ENCODE measurements at places on chromosomes 16 and 17.
A peak's percentile ranks its signal among the peaks of the same experiment; 100 is the strongest.

DNA sequence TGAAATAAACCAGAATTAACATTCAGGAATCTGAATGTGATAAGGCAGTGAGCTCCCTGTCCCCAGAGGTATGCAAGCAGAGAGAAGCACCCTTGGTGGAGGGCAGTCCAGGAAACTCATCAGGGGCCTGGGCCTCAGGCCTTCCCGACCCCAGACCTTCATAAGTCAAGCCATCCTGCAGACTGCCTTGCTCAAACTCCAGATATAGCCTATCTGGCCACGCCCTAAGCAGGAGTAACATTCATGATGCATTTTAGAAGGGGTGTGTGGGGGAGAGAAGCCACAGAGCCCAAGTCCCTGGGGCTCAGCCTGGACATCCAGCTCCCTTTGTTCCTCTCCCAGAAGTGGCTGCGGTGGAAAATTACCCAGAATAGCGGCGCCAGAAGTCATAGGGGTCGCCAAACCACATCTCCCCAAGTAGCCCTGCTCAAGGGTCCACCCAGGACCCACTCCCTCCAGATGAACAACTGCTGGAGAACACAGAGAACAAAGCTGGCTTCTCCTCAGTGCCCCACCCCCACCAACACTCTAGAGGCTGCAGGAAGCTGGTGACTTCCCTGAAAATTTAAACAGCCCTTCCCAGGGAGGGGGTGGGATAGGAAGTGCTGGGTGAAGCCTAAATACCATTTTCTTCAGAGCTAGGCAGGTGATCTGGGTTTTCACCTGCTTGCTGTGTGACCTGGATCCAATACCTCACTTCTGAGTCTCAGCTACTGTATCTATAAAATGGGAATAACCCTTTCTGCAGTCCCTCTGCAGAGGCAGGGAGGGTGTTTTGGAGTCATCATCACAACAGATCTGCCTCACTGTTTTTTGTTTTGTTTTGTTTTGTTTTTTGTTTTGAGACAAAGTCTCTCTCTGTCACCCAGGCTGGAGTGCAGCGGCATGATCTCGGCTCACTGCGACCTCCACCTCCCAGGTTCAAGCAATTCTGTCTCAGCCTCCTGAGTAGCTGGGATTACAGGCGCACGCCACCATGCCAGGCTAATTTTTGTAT lies 1.5 kb upstream of the SREBF1 start:
- DNase-seq, result peak; percentile 71

DNA sequence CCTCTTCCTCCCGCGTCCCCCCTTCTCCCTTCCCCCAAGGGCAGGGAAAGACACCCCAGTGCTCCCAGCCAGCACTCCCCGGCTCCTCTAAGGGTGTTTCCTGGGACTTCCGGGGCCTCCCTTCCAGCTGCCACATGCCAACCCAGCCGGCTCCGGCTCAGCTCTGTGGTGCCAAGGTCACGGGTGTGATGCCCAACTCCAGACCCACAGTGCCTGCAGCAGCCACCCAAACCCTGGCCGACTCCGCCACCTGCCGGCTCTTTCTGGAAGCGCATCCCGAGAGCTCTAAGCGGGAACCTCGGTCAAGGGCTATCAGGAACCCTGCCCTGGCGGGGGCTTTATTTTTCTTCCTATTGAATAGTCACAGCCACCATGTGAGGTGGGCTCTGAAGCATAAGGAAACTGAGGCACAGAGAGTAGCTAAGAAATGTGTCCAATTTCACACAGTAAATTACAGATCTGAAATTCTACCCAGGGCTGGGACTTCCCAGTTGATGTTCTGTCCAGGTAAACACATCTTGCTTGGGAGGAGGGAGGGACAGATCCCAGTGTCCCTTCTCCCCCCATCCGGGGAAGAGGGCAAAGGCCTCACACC lies 3.3 kb upstream of the PPP1R1B start:
- DNase-seq, result peak; percentile 52

DNA sequence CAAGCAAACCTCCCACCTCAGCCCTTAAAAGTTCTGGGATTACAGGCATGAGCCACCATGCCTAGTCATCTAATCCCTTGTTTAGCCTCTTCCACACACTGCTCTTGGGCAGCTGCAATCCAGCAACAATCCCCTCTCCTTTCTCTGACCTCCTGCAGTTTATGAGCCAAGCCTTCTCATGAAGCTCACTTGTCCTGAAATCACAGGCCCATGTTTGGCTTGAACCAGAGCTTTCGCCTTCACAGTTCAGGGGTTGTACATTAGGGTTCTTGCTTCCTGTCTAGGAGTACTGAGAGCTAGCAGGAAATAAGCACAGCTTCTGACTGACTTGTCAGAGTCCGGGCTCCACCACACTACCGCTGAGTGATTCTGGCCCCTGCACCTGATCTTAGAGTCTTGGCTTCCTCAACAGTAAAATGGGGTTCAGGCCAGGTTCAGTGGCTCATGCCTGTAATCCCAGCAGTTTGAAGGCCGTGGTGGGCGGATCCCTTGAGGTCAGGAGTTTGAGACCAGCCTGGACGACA lies 16.3 kb downstream of the ERAL1 start:
- no peak for DNase-seq

DNA sequence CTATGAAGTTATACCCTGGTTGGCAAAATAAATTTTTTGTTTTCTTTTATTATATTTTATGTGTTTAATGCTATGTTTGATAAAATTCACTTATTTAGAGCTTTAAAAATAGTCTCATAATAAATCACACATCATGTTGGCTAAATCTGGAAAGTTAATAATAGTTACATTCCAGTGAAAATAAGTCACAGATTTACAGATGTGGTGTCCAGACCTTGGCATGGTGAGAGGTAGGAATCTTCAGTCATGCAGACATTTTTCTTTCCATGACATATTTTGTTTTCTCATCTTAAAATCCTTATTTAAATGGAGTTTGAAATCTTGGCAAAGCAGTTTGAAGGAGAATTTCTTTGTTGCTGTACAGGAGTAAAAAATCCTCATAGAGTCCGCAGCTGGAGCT lies 48.1 kb upstream of the GOSR1 start:
- peak; percentile 64 for DNase-seq

GRCh38 chr17:79720705-79721292 lies 9.9 kb upstream of the ENPP7 start:
- DNase-seq, result no peak
